CD4-positive, alpha-beta T cell treated with Interleukin-2 at 100 ng/mL for 4 hours (primary cell): ENCODE measurements at places on chromosomes 7 and 10.

DNA sequence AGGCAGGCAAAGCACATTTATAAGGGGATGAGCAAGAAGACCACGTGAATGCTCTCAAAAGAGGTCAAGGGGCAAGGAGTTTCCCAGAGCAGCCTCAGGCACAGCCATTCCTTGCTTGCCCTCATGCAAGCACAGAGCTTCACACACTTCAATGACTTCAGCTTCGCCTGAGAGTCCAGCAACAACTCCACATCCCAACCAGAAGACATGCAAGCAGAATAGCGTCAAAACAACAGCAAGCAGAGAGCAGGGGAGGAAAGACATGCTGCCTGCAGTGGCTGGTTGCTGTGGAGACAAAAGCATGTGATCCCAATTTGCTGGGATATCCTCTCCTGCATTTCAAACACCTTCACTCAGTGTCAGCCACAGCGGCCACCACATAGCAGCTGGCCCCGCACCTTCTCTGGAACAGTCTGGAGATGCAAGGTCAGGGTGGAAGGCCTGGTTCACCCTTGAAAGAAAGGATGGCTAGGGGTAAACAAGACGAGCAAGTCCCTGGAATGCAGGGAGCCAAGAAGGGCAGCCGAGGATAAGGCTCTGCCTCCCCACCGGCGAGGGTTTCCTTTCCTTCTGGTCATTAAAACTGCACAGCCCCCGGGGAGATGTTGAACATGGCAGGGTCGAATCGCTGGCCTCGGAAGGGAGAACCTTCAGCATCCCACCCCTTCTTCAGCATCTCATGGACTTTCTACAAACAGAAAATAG is 60.2 kb upstream of the CAMK2B start:
- no peak for DNase-seq

GRCh38 chr7:103967401-103967800 is 22.1 kb downstream of the RELN start:
- no peak for DNase-seq

- no peak for DNase-seq
Observed at GRCh38 chr10:114281461-114281860, 42.4 kb downstream of the VWA2 start.

GRCh38 chr10:95821720-95822119 is 65.8 kb downstream of the ENTPD1 start:
- no peak for DNase-seq

DNA sequence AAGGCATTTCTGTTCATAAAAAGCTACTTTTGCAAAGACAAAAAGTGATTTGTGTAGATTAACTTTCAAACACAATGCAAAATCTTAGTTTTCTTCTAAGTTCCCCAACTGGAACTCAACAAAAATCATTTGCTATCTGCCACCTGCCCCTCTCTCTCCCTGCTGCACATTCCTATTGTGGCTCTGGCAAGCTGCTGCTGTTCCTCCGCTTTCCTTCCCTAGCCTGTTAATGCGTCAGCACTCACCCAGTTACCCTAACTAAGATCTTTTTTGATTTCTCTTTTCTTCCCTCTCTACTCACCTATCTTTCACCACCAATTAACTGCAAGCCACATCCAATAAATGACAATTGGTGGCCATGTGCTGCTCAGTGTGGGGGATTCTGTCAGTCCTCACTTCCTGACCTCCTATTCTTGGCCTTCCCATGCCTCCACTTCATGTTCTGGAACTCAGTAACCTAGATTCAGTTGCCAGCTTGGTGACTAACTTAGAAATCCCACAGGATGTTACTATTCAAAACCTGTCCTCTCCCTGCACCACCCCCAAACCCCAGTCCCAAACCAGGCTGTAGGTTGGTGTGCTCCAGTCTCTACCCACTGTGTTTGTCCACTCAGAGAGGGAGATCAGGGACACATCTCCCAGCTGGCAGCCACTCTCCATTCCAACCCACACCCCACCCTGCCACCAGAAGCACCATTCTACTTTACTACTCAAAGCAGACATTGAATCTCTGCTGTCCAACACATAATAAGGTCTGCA is 140.2 kb upstream of the CTTNBP2 start:
- DNase-seq: no peak

GRCh38 chr10:34037499-34037898 is 703.0 kb upstream of the NRP1 start:
- DNase-seq: no peak

DNA sequence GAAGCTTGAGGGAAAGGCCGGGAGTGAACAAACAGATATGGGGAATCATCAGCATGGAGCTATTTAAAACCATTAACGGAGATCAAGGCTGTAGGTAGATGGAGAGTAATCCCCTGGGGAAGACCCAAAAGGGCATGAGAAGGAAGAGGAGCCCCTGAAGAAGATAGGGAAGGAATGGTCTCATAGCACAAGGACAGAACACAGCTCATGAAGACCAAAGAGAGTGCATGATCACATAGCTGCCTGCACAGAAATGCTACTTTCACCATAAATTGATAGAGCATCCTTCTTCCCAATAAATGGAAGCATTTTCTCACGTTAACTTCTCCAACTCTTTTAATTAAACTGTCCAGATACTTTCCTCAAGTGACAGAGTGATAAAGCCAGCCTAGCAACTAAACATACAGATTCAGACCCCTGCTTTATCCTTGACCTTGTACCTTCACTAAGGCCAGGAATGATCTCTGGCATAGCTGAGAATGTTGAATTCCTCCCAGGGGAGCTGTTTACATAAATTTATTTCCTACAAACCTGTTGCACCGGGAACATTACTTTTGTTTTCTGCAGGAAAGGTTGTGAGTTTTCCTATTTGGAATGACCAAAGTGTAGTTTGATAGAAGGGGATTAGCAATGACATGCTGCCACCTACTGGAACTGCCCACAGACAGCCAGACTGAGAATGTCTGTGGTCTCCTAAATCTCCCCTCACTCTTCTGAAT is 110.8 kb upstream of the LRGUK start:
- DNase-seq: no peak

DNA sequence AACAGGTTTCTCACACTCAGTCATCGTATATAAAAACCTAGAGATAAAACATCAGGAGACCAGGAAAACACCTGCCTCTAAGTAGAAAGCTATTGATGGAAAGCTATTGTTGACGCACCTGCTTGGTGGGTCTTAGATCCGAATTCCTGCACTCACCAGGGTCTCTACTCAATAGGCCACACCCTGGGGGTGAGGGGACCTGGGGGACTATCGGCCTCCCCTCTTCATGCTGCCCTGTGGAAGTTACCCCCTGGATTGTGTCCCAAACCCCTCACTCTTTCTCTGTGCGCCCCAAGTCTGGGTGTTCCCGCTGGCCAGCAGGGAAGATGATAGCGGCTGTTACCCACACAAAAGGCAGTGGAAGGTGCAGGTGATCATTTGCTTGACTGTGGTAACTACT is 313.0 kb downstream of the WDR37 start:
- no peak for DNase-seq

DNA sequence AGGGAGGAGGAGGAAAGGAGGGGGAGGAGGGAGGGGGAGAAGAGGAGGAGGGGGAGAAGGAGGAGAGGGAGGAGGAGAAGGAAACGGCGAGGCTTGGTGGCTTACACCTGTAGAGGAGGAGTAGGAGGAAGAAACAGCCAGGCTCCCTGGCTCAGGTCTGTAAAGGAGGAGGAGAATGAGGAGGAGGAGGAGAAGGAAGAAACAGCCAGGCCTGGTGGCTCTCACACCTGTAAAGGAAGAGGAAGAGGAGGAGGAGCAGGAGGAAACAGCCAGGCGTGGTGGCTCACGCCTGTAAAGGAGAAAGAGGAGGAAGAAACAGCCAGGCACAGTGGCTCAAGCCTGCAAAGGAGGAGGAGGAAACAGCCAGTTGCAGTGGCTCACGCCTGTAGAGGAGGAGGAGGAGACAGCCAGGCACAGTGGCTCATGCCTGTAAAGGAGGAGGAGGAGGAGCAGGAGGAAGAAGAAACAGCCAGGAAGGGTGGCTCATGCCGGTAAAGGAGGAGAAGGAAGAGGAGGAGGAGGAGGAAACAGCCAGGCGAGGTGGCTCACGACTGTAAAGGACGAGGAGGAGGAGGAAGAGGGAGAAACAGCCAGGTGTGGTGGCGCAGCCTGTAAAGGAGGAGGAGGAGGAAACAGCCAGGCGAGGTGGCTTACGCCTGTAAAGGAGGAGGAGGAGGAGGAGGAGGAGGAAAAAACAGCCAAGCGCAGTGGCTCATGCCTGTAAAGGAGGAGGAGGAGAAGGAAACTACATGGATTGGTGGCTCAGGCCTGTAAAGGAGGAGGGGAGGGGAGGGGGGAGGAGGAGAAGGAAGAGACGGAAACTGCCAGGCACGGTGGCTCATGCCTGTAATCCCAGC is 14.9 kb upstream of the CRCP start:
- DNase-seq: peak; percentile 28

- no peak for DNase-seq
Observed at GRCh38 chr10:24495666-24496460, 227.8 kb downstream of the ARHGAP21 start.

GRCh38 chr10:110989016-110989415 is 69.6 kb downstream of the SHOC2 start:
- no peak for DNase-seq

GRCh38 chr7:110386913-110387312 is 704.0 kb upstream of the LRRN3 start:
- DNase-seq: no peak

- DNase-seq: no peak
Observed at GRCh38 chr10:111709603-111710002, 474.0 kb downstream of the GPAM start.

DNA sequence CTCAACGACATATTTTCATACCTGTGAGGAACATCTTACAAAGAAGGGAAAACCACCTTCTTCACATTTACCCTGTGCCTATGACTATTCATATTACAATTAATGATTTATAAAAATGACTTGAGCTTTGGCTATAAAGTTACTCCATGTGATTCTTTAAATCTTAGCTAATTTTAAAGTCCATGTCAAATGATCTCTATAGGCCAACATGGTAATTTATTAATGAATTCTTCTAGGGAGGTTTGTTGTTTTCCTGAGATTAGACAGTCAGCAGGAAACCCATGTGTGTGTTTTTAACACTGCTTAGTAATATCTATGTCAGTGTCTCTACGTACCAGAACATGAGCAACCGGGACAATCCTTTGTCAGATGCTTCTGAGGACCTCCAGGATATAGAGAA is 307.3 kb downstream of the IPMK start:
- DNase-seq: no peak

DNA sequence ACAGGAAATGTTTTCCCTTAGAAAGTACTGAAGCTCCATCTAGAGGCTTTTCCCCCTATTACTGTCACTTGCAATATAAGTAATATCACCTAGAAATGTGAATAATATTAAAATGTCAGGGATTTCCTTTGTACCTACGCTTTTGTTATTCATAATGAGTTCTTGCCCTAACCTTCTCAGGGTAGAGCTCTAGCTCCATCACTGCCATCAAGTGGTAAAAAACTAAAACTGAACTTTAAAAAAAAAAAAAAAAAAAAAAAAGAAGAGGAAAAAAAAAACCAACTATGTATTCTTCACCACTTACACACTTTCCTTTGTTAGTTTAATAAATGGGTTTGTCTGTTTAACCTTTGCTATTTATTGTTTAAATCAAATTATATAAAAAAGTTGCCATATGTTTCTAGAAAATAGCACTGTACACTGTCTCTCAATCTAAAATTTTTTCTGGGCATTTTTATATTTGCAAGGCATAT is 49.9 kb downstream of the DNAJC1 start:
- DNase-seq: peak; percentile 29

- no peak for DNase-seq
Observed at GRCh38 chr10:118012952-118013525, 33.7 kb downstream of the RAB11FIP2 start.

- DNase-seq: no peak
Observed at GRCh38 chr7:137469191-137469811, 125.8 kb upstream of the PTN start.

GRCh38 chr7:92275327-92275726 is 29.6 kb downstream of the ANKIB1 start:
- DNase-seq: no peak

DNA sequence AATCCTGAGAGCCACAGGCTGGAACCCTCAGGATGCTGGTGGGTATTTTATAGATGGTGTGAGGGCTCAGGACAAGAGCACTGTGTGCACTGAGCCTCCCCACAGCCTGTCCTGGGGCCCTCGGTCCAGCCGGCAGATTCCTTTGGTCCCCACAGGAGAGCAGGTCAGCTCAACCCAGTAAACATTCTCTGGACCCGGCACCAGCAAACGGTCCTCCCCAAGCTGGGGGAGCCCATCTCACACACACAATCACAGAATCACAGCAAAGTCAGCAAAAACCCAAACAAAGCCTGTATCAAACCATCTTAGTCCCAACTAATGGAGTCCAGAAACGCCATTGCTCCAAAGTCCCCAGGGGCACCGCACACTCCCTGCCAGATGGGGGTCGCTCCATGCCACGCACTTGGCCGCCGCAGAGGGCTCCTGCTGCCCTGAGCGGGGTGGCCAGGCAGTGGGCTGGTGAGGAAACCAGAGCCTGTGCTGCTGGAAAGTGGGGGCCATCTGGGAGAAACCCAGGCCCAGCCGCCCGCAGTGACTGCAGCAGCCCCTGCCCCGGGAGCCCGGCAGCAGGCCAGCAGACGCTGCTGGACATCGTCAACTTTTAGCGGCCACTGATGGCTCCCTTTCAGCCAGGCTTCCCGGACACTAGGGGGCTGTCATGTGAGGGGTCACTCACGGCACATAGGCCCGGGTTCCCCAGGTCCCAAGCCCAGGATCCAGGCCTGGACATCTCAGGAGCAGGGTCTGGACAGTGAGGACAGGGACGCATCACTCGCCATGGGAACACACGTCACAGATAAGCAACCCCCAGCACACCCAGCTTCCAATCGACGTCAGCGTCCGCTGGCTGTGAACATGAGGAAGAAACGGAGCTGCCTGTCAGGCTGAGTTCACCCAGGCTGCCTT is 52.6 kb downstream of the DPYSL4 start:
- DNase-seq: no peak

GRCh38 chr10:113091920-113092319 is 141.9 kb downstream of the TCF7L2 start:
- no peak for DNase-seq

- no peak for DNase-seq
Observed at GRCh38 chr10:24299578-24300260, 90.8 kb downstream of the KIAA1217 start.

DNA sequence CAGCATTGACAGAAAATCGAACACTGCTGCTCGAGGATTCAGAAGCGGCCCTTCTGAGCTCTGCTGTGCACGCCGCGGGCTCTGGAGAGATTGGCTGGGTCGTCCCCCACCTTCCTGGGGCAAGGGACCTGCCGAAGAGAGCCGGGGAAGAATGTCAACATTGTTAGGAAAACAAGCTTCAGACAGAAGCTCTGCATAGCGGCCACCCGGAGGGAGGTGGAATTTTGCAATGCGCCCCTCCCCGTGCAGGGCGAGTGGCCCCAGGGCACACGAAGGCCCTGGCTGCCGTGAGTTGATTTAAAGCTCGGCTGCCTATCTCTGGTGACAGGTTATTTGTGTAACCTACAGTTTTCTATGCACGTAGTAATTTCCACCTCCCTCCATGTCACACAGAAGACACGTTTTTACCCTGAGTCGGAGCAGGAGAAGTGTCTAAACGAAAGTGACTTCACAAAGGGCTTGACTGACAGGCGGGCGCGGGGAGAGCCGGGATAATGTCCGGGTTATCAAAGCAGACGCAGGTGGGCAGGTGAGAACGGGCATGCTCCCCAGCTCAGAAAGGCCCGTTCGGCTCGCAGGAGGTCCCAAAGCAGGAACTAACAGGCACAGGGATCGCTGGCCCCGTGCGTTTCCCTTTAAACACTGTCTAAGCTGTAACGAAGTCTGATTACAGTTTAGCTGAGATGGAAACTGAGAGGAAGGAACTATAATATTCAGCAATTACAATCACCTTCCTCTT is 84.6 kb downstream of the PDGFA start:
- no peak for DNase-seq

GRCh38 chr7:76403780-76404494 is 5.6 kb downstream of the SSC4D start:
- DNase-seq: no peak

- DNase-seq: no peak
Observed at GRCh38 chr7:44630792-44631457, 24.5 kb downstream of the OGDH start.
